ENCODE measurements at places on chromosomes 4 and X.

DNA sequence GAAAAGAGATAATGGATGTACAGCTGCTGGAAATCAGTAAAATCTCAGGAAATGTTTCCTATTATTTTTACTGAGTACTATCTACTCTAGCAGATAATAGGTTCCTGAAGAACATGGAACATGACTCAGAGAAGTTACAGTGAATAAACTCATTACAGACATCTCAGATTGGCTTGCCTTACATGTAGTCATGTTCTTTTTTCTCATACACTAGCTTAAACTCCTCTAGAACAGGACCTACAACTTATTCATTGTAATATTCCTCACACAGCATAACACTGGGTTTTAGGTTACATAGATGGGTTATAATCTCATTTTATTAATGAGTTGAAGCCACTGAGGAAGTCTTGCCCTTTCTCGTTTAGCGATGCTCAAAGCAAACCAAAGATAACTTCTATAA is 86.9 kb upstream of the BMP2K start:
- no peak for DNase-seq

- DNase-seq, result no peak
Measured at GRCh38 chr4:98632258-98632657, 26.2 kb downstream of the TSPAN5 start.

DNA sequence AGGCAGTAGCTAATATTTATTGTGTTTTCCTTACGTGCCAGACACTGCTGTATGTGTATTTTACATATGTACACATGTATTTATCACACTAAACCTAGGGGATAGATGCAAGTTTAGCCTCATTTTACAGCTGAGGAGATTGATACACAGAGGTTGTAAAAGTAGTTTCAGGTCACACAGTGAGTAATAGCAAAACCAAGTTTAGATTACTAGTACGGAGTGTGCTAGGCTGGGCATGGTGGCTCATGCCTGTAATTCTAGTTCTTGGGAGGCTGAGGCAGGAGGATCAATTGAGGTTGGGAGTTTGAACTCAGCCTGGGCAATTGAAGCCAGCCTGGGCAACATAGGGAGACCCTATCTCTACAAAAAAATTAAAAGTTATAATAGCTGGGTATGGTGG is 701.1 kb upstream of the ATOH1 start:
- DNase-seq, result no peak

DNA sequence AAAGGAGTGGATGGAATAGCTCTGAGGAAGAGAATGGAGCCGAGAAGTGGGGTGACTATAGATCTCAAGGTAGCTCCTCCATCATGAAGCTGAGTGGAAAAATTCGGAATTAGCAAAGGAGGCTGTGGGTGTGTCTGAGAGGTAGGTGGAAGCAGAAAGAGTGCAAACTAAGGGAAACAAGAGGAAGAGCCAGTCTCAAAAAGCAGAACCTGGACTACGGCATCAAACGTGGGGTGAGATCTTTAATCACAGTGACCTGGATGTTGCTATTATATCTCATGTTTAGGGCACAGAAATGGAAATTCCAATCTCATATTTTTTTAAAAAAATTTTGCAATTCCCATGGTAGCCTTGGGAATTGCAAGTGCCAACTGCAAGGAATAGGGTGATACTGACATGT is 162.5 kb upstream of the RASGEF1B start:
- no peak for DNase-seq

GRCh38 chr4:19227701-19228100 is 1024.0 kb upstream of the SLIT2 start:
- DNase-seq, result no peak

DNA sequence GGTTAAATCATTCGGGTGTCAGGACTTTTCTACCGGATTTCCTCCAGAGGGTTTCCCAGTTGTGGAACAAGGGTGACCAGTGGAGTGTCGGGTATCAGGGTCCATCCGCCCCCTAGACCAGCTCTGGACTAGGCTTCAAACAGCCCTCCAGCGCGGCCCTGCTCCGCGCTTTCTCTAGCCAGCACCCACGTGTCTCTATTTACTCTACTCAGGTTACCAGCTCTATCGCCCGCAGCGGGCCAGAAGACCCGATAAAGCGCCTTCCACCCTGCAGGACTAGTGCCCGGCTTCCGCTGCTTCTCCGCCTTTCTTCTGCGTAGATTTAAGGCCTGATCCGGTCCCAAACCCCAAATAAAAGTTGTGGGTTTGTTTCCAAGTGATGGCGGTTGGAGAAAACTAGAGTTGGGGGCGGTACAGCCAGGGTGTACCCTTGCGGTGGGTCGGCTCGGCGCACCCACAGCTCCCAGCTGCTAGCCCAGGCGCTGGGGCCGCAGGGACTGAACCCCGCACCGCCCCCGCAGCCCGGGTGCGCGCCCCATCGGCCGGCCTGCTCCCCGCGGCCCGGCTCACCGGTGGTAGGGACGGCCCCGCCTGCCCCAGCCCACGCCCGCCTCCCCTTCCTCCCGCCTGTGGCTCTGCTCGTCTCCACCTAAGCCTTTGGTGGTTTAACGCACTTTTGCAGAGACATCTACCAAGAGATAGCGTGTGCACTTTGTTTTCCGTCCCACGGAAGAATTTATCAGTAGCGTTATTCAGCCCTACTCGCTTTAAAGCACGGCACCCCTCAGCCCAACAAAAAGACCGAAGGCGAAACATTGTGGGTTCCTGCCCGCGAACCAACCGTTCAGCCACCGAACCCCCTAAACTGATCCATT is 2.1 kb downstream of the LEF1 start:
- peak; percentile 87 for DNase-seq

DNA sequence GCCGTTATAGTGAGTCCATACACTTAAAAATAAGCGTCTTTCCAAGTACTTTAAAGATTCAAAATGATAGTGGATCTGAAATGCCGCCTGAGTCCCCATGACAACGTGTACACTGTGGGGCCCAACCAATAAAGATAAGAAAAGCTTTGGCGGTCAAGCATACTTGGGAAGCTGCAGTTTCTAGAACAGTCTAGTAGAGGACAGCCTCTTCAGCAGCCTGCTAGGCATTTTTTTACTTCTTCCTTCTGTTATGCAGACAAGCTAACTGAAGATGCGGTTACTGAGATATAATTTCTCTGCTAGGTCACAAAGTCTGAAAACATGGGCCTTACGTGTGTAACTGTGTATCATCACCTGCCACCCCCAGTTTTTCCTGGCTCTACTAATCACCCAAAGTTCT is 402 bp upstream of the UPRT start:
- DNase-seq, result no peak

GRCh38 chr4:38163216-38164006 is 203.2 kb downstream of the PTTG2 start:
- peak; percentile 59 for DNase-seq

DNA sequence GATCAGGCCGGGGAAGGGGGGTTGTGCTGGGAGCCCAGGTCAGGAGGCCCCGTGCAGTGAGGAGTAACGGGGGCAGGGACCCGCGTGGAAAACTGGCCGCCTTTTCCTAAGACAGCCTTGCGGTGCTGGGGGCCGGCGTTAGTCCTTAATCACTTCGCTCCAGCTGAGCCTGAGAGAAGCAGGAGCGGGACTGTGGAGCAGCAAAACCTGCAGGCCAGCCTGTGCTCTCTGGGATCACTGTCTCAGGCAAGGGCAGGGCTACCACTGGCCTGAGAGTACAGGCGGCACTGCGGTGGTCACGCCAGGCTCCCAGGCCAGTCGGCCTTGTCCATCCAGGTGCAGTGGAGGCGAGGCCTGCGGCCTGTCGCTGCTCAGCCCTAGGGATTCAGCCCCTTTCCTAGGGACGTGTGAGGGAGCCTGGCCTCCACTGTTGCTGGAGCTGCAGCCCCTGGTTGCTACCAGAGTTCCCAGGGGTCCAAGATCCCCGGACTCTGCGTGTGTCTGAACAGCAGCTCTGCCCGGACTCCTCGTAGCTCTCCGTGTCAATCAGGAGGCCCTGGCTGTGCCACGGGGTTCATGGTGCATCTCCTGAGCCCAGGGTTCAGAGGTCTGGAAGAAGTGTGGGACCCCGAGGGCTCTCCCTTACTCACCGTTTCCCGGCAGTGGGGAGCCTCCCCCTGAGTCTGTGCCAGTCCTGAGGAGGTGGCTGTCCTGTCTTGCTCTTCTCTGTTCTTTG is 2141.7 kb upstream of the TENM3 start:
- DNase-seq, result no peak

GRCh38 chrX:39000802-39001201 is 199.5 kb downstream of the MID1IP1 start:
- no peak for DNase-seq

DNA sequence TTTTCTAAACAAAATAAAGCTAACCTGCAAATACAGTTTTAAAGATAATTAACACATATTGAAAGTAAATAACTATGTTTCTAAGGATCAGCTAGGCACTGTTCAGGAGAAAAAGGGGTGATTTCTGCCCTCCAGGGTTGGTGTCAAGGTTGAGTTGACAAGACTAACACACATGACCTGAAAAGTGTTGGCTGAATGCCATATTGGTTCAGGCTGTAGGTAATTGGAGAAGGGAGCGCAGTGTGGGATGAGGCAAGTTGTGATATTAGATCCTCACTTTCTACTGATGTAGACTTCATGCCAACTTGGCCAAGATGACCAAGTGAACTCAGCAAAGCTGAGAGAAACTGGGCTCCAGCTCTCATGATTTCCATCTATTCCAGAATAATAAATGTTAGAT is 42.2 kb downstream of the PPM1K start:
- DNase-seq, result no peak

- DNase-seq, result no peak
Measured at GRCh38 chrX:147559191-147559590, 352.5 kb upstream of the FMR1 start.

Data from activated effector memory CD4-positive, alpha-beta T cell treated with anti-CD3 and anti-CD28 coated beads, Interleukin-2, amount 50 U/mL, for 16 hours (primary cell).